ENCODE measurements at places on chromosomes 1 and 21. TPM values are rescaled to one million over a fixed set of nuclear protein-coding genes. Genes with fewer than 3 reads are reported as not detected.

- peaks cover 9% of the 10 kb centered on the region for H3K4me1 ChIP-seq
- no peak overlapping the region for H3K27ac ChIP-seq
- no peak overlapping the region for H3K4me3 ChIP-seq
- H3K27me3 ChIP-seq, result no peaks in the 10 kb centered on the region
- DNase-seq, result no peak
- peaks cover 9% of the 10 kb centered on the region for H3K36me3 ChIP-seq
Measured at GRCh38 chr1:231232870-231233734, 7.9 kb upstream of the GNPAT start.

- no peak overlapping the region for H3K27ac ChIP-seq
- no peaks in the 10 kb centered on the region for H3K36me3 ChIP-seq
- H3K27me3 ChIP-seq, result peaks cover 4% of the 10 kb centered on the region
- peaks cover 5% of the 10 kb centered on the region for H3K4me1 ChIP-seq
Measured at GRCh38 chr1:58870298-58870676, 86.4 kb upstream of the JUN start.

DNA sequence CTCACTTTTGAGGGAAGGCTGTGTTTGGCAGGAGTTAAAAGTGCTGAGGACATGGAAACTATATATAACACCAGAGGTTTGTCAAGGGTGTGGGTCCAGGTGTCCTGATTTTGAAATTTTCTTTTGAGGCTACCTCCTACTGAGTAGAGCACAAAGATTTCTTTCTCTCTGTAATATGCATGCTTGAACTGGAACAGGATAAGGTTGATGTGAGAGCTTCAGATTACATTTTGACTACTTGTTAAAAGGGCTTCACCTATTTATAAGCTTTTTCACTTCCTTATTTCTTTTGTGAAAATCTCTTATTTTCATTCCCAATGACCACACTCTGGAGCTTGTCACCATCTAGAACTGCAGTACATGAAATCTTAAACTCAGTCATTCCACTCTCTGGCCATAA lies 59.8 kb upstream of the PLA2G4A start:
- no peak overlapping the region for H3K27ac ChIP-seq
- peaks cover 5% of the 10 kb centered on the region for H3K4me1 ChIP-seq
- no peaks in the 10 kb centered on the region for H3K36me3 ChIP-seq
- H3K4me3 ChIP-seq, result no peak overlapping the region
- peaks cover 6% of the 10 kb centered on the region for H3K27me3 ChIP-seq

Gene TAGLN2
- 95.2 TPM for total RNA-seq

Gene AIRE
- total RNA-seq, result not detected

DNA sequence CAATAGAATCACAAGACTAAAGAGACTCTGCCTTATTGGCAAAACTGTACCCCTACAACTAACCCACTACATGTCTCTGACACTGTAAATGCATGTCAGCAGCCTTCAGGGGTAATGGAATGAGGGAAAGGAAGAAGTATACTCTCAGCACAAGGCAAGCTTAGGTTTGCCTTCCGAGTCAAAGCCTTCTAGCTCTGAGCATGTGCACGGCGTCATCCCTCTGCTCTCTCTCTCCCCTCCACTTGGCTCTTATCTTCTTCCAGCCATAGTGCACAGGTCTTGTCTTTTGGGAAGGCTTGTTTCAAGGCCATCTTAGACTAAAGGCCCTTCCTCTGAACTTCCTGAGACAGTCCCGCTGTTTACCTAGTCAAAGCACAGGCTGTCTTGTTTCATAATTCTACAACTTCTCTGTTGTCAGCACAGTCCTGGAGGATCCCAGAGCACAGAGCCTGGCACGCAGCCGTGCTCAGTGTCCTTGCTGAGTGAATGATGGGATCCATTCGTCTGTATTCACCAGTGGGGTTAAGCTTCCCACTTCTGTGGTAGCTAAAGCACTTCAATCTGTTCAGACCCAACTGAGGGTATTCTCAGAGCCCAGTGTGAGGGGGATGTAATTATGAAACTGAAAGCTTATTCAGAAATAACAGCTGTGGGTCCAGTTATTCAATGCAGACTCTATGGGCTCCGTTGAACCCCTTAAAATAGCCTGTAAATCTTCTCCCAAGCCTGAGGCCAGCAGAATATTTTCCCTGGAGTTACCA lies 166.5 kb upstream of the PLD5 start:
- peaks cover 2% of the 10 kb centered on the region for H3K27me3 ChIP-seq
- no peaks in the 10 kb centered on the region for H3K4me1 ChIP-seq
- no peak overlapping the region for H3K27ac ChIP-seq

DNA sequence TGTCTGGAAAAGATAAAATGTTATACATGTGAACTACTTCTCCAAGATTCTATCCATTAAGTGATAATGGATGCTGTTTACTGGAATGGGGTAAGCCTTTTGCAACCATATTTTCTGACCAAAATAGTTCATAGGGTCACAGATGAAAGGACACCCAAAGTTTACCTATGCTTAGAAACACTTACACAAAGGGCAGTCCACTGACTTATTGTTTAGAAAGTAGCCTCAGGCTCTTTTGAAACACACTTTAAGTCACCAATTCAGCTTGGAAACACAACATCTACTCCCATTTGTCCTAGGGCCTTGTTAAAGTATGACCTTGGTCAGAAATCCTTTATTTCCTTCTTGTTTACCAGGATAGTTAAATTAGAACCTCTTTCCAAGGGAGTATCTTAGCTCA lies 28.7 kb upstream of the VTCN1 start:
- no peaks in the 10 kb centered on the region for H3K27me3 ChIP-seq
- no peak overlapping the region for H3K4me3 ChIP-seq
- H3K36me3 ChIP-seq, result no peaks in the 10 kb centered on the region
- no peak for DNase-seq

- H3K4me3 ChIP-seq, result no peak overlapping the region
- no peak for DNase-seq
- H3K27me3 ChIP-seq, result peaks cover 4% of the 10 kb centered on the region
- H3K4me1 ChIP-seq, result peaks cover 52% of the 10 kb centered on the region
- peaks cover 5% of the 10 kb centered on the region for H3K36me3 ChIP-seq
Measured at GRCh38 chr1:172698224-172698623, 39.3 kb downstream of the FASLG start.

- H3K4me3 ChIP-seq, result no peak overlapping the region
- no peak for DNase-seq
- peaks cover 12% of the 10 kb centered on the region for H3K27me3 ChIP-seq
- peaks cover 8% of the 10 kb centered on the region for H3K36me3 ChIP-seq
- H3K4me1 ChIP-seq, result peaks cover 13% of the 10 kb centered on the region
Measured at GRCh38 chr1:156406251-156406650, 37.2 kb downstream of the RHBG start.

Gene CD48
- not detected for total RNA-seq

DNA sequence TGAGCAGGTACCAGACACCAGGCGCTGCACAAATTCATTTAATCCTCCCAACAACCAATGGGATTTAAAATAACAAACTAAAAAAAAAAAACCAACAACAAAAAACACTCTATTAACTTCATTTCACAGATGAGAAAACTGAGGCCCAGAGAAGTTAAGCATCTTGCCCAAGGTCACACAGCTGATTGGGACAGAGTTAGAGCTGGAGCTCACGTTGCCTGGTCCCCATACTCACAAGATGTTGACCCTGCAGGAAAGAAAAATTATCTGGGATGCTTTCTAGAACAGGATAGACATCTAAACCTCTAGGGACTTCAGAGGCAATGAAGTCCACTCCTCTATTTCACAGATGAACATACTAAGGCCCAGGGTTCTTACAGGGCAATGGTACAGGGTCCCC lies 175.3 kb downstream of the PSMG1 start:
- H3K36me3 ChIP-seq, result no peaks in the 10 kb centered on the region
- no peak for DNase-seq
- H3K4me3 ChIP-seq, result no peak overlapping the region
- peaks cover 55% of the 10 kb centered on the region for H3K4me1 ChIP-seq

Gene STUM
- total RNA-seq, result 0.08 TPM

Gene CLCA4
- not detected for total RNA-seq

Gene HRNR
- total RNA-seq, result not detected

DNA sequence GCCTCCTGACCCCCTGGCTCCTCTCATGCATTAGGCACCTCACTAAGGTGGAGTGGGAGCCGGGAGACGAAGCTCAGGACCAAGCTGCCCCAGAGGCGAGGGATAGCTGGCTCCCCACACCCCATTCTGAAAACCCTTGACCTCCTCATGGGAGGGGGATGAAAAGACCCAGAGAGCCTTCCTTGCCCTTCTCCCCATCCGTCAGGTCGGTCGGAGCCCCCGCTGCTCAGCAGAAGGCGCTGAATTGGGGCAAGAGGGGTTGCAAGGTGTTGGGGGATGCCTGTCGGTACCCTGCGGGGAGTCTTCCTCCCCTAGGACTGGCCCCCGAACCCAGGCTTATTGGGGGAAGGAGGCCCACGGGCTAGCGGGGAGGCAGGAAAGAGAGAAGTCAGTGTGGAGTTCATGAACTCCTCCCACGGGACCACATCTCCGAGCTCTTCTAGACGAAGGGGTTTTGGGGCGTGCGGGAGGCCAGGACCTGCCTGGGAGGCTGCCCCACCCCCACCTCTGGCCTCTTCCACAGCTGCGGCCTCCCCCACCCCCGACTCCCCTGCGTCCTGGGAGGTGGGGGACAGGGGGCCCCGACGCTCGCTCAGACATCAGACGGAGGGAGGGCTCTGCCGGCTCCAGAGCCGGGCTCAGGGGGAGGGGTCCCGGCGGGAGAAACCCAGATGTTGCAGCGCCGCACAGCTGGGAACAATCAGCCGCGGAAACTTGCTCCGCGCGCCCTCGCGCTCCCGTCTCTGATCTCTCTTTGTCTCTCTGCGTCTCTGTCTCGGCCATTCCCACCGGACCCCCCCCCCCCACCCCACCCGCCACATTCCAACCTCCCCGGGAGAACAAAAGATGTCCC lies 719 bp downstream of the MFAP2 start:
- H3K4me1 ChIP-seq, result peaks cover 21% of the 10 kb centered on the region
- H3K4me3 ChIP-seq, result peak overlapping the region; percentile 86
- peak; percentile 47 for DNase-seq

DNA sequence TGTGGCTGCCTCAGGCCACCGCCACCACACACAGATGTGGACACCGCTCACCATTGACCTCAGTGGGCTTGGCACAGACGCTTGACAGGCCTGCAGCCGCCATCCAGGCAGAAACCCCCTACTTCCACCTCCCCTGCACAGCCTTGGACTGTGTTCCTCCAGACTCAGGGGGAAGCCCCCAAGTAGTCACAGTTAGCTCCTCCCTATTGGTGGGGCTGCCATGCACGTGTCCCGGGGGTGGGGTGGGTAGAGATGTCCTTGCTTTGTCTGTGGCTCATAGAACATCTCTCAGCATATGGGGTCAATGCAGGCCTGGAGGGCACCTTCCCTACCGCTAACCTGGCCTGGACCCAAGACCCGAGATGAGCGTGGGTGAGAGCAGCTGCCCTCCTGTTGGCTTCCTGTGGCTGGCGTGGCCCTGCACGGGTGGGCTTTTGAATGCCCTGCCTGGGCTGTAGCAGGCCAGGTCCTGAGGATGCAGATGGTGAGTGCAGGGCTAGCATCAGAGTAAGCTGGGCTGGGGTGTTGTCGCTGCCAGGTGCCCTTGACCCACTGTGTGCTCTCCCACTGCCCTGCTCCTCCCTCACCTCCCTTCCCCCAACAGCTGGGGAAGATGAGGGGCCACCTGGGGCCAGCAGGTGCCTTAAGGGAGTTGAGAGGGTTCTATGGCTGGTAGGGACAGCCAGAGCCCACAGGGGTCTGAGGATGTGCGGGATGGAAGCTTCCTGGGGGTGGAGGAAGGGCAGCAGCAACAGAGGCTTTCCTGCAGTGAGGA lies 6.2 kb downstream of the CROCC start:
- no peak overlapping the region for H3K27ac ChIP-seq
- H3K36me3 ChIP-seq, result peaks cover 25% of the 10 kb centered on the region
- peaks cover under 1% of the 10 kb centered on the region for H3K4me1 ChIP-seq
- no peak for DNase-seq
- no peak overlapping the region for H3K4me3 ChIP-seq
- H3K27me3 ChIP-seq, result peaks cover 16% of the 10 kb centered on the region

DNA sequence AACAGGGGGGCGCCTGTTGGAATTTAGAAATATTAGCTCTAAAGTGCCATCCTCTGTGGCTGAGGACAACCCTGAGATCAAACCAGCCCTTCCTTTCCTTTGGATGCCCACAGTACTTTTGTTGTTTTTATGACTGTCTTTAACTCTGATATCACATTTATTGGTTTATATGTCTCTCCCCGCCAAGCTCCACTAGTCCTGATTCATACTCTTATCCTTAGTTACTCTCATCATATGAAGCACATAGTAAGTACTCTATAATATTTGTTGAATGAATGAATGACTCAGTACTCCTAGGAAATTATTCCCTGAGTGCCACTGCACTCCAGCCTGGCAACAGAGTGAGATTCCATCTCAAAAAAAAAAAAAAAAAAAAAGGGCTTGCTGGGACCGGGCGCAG lies 22.6 kb upstream of the NRDC start:
- no peak overlapping the region for H3K27ac ChIP-seq
- no peak for DNase-seq
- H3K4me1 ChIP-seq, result peaks cover 15% of the 10 kb centered on the region

GRCh38 chr1:204599596-204599995 lies 83.4 kb downstream of the MDM4 start:
- H3K36me3 ChIP-seq, result no peaks in the 10 kb centered on the region
- H3K27me3 ChIP-seq, result peaks cover 2% of the 10 kb centered on the region
- H3K27ac ChIP-seq, result no peak overlapping the region
- no peak overlapping the region for H3K4me3 ChIP-seq
- peaks cover 6% of the 10 kb centered on the region for H3K4me1 ChIP-seq
- DNase-seq, result no peak

- H3K4me1 ChIP-seq, result no peaks in the 10 kb centered on the region
- H3K4me3 ChIP-seq, result no peak overlapping the region
- no peaks in the 10 kb centered on the region for H3K27me3 ChIP-seq
- H3K27ac ChIP-seq, result no peak overlapping the region
Measured at GRCh38 chr1:75708910-75709309, 15.6 kb upstream of the ACADM start.

DNA sequence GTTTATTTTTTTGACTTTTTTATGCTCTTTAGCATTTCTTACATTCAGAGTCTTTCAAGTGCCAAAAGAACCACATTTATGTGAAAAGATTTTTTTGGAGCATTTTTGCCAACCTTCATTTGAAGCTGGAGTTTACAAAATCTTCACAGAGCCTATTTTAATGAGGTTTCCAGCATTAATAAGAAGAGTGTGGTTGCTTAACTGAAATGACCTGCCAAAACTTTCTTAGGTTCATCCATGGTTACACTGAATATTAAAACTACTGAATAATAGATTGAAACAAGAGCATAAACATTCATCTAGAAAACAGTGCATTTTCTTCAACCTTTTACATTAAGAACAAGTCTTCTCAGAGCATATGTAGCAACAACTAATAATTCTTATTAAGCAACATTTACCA lies 672.3 kb upstream of the CXADR start:
- no peak overlapping the region for H3K27ac ChIP-seq
- H3K36me3 ChIP-seq, result no peaks in the 10 kb centered on the region

Gene FMOD
- not detected for total RNA-seq

GRCh38 chr1:16145662-16146278 lies 10.1 kb downstream of the EPHA2 start:
- peaks cover 74% of the 10 kb centered on the region for H3K4me1 ChIP-seq
- peak overlapping the region; percentile 98 for H3K27ac ChIP-seq
- H3K27me3 ChIP-seq, result peaks cover 16% of the 10 kb centered on the region
- peaks cover 54% of the 10 kb centered on the region for H3K36me3 ChIP-seq
- H3K4me3 ChIP-seq, result peak overlapping the region; percentile 85

Gene PLA2G2F
- total RNA-seq, result not detected

Gene IL20
- not detected for total RNA-seq
